Esophagus squamous epithelium (tissue), 5 donors: ENCODE measurements at places on chromosomes 16 and 17.

DNA sequence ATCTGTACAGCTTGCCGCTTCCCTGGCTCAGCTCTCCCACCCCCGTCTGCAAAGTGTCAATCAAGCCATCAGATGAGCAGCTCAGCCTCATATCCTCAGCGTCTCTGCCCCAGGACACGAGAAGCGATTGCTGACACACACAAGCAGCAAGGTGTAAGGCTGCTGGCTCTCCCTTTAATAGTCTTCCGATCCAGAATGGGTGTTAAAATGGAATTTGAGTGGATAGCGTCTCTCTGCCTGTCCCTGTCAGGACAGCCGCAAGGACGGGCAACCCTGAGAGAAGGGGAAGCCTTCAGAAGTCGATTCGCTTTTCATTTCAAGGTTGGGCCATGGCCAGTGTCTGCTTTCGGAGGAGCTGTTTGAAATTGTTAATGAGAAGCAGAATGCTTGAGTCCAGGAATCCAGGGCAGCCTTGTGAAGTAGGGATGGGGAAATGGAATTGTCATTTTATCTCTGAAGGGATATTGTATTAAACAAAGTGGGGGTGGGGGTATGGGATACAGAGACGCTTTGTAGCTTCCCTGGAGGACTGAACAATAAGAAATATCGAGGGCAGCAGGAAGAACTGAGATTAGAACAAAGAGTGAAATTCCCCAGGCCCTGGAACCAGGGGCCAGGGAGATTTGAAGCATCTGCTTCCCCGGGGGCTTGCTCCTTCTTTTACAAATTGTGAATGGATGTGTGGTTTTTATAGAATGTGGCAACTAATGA lies 4.7 kb upstream of the PIPOX start:
- no peak for DNase-seq

DNA sequence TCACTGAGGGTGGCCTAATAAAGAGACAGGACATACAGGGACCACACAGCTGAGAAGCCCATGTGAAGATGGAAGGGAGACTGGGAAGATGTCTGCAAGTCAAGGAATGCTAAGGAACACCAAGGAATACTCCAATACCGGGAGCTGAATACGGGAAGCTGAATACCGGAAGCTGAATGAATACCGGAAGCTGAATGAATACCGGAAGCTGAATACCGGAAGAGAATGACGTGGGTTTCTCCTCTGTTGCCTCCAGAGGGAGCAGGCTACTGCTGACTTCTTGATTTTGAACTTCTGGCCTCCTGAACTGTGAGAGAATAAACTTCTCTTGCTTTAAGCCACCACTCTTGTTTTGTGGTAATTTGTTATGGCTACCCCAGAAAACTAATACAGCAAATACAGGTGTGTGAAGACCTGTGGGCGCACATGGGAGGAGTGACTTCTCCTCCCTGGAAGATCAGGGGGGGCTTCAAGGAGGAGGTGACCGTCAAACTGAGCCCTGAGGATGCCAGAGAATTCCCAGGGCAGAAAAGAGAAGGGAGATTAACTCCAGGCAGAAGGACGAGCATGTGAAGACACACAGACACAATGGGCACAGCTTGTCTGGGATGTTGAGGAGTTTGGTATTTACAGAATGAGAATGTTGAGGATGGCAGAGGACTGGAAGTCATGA lies 259.9 kb downstream of the IRF8 start:
- no peak for DNase-seq

DNA sequence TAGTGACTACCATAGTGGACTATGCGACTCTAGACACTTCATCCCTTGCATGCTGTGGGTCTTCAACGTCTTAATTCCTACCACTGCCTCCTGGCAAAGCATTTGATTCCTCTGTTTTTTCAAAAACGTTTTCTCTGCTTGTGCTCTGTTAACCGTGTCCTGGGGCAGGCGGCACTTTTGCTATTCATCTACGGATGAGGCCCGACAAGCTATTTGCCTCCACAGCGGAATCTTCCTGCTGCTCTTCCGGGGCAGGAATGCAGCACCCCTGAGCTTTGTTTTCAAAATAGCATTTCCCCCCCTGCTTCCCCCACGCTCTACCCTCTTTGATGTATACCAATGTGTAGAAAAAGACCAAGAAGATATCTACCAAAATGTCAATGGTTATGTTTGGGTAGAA lies 39.8 kb upstream of the METTL16 start:
- no peak for DNase-seq

- DNase-seq, result no peak
These were observed 4.8 kb upstream of the ABCC3 start for GRCh38 chr17:50629902-50630301.

DNA sequence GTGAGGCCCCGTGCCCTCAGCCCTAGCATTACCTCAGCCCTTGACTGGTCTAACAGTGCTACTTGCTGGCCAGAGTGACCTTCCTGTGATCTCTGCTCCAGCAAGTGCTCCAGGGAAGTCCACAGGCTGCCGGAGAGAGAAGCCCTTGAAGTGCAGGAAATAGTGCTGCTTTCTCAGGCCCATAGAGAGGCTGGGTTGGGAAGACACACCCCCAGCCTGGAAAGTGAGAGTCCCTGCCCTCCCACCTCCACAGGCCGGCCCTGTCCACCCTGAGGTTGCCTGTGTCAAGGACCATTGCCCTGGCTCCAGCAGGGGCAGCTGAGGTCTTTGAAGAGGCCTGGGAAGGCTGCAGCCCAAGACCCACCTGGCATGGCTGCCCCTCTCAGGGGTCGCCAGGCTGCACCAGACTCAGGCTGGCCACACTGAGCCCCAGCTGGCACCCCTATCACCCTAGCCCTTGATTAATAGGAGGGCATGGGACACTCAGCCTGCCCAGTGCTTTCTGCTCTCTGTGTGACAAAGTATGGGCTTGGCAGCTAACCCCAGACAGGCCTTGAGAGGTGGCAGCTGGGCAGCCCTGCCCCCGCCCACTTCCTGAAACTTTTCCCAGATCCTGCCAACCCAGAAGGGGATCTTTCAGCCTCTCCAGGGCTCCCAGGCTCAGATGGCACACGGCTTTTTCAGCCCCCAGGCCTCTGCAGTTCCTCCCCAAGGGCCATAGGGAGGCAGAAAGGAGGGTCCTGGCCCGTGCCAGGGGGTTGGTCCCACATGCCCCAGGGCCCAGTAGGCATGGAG lies 21.7 kb downstream of the ATP6V0D1 start:
- DNase-seq, result no peak

DNA sequence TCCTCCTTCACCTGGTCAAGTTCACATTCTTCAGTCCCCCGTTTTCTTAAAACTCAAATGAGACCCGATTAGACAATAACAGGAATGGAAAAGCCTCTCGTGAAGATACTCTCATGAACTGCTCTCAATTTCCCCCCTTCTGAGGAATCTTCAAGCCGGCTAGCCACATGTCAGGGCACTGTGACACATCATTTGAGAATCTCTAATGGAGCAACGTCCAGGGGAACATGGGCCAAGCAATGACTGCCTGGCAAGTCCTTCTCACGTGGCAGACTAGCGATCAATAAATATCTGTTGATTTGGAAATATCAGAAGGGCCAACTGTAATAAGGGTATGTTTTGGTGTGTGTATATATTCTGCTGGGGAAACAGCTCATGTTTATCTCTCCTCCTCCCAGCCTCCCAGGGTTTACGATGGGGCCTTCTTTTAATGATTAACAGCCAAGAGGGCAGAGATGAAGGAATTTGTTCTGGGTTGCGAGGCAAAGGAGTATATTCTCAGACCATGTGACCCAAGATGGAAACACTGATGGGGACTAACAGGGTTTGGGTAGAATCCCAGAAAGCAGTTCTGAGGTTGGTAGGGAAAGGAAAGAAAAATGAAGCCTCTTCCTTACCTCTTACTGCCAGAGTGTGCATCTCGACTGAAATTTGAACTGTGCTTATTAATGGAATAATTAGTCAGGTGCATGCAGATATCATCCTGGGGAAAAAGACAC lies 21.4 kb downstream of the TTLL6 start:
- DNase-seq, result no peak

DNA sequence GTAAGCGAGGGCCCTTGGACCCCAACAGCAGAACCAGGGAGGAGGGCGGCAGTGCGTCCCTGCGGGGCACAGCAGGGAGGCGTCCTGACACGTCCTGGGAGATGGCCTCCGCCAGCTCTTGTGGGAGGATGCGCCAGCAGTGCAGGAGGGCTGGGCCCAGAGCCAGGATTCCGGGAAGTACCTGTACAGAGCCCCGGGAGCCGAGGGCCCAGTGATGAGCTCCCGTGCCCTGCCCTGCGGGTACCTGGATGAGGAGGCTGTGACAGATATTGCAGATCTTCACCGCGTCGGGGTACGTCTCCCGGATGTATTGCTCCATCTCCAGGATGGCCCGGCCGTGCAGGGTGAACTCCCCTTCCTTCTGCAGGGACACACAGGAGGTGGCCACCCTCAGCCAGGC lies 23.1 kb downstream of the KDM8 start:
- DNase-seq, result no peak
